Muscle of back (tissue), 13 donors: ENCODE measurements at places on chromosomes 1 and 21. TPM values are rescaled to one million over a fixed set of nuclear protein-coding genes. Genes with fewer than 3 reads are reported as not detected.

GRCh38 chr1:36425791-36426190 is 24.5 kb downstream of the OSCP1 start:
- no peak for DNase-seq

DNA sequence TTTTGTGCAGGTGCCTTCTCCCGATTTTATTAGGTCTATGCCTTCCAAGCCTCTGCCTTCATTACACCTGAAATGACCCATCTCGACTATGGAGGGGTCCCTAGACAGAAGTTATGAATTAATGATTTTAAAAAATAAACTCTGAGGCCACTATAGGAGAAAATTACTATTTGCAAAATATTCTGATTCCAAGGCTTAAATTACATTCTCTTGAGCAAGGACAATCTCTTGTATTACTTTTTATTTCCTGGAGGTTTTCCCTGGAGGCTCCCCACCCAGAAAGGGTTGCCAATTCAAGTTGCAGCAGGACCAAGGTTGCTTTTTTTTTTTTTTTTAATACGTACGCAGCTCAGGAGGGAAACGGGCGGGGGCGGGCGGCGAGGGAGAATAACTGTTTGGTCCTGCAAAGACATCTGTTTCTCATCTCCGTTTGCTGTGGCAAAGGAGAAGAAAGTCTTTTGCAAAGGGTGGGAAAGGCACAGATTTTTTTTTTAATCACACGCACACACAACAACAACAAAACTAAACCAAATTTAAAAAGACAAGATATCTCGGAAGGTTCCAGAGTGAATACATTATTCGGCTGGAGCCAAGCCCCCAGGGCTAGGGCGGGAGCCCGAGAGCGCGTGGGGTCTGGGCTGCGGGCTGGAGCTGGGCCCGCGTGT is 618 bp upstream of the SERTAD4 start:
- DNase-seq: peak; percentile 54

DNA sequence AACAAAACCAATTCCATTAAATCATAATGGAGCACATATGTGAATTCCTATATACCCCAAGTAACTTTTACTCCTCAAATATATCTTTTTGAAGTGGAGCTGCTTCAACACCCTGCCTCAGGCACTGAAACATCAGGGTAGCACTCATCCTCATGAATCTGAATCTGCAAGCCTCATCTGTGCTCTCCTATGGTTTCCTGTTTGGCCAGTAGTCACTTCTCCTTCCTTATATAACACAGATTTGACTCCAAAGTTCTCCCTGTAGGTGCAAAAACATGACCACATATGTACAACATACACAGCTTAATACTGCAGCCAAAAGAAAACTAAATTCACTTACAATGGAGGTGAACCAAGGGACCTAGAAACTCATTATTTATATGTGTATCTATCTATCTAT is 7.2 kb downstream of the TRIT1 start:
- DNase-seq: no peak

LCE1A gene
- not detected for polyA plus RNA-seq

RAB3GAP2 gene
- 23.3 TPM for polyA plus RNA-seq

KIAA1614 gene
- polyA plus RNA-seq: 8.1 TPM

- DNase-seq: no peak
These were observed 3.3 kb upstream of the CCDC28B start for GRCh38 chr1:32197074-32197473.

DNA sequence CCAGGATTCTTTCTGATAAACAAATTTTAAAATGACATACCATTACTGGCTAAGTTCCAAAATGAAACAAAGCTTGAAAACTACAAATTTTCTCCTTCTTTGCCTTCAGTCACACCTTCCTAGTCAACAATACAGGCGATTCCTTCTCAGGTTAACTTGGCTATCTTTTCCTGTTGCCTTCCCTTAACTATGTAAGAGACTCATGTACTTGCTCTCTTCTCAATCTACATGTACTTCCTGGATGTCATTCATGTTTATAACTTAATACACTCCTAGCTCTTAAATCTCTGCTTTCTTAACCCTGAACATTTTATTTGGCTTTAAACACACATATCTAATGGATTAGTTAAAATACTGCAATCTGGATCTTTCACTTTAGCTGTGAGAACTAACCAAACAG is 97.0 kb downstream of the COQ8A start:
- DNase-seq: no peak

DNA sequence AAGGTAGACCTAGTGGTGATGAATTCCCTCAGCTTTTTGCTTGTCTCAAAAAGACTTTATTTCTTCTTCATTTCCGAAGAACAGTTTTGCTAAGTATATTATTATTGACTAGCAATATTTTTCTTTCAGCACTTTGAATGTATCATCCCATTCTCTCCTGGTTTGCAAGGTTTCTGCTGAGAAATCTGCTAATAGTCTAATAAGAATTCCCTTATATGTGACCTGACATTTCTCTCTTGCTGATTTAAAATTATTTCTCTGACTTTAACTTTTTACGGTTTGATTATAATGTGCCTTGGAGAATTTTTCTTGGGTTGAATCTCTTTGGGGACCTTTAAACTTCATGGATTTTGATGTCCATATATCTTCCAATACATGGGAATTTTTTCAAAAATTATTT is 628.3 kb upstream of the ADGRL2 start:
- DNase-seq: no peak

CYP4Z1 gene
- polyA plus RNA-seq: 0.49 TPM

- no peak for DNase-seq
These were observed 98.9 kb upstream of the SLC44A3 start for GRCh38 chr1:94721240-94721639.

DNA sequence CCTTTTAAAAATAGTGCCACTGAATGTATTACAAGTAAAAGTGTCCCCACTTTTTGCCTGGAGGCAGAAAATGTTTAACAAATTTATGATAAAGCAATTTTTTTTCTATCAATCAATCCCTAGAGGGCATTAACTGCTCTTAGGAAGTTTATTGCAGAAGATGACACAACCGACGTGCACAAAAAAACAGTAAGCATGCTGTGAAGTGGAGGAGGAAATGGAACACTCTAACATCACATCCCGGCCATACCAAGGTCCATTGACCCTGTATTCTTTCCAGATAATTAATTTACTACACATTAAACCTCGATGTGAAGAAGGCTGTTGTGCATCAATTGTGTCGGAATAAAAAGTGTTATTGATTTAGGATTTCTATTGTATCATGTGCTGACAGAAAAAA is 264.9 kb upstream of the NR5A2 start:
- DNase-seq: no peak

DNA sequence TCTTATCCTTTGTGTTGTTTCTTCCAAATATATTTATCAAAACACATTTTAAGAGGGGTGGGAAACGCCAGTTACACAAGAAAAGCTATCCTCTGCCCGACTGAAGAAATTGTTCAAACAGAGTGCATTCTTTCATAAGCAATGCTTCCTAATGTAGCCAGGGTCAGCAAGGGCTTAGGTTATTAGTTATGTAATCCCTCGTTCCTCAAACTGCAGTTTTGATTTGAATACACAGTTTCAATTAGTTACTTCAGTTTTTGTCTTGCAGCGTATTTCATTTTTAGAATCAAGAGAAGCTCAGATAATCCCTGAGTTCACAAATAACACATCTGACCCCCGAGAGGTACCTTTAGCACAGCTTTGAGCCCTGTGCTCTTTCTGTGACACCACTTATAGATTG is 141.7 kb upstream of the NRIP1 start:
- no peak for DNase-seq

SPRR3 gene
- polyA plus RNA-seq: not detected

- DNase-seq: no peak
These were observed 70.7 kb upstream of the USP24 start for GRCh38 chr1:55285834-55286233.

DNA sequence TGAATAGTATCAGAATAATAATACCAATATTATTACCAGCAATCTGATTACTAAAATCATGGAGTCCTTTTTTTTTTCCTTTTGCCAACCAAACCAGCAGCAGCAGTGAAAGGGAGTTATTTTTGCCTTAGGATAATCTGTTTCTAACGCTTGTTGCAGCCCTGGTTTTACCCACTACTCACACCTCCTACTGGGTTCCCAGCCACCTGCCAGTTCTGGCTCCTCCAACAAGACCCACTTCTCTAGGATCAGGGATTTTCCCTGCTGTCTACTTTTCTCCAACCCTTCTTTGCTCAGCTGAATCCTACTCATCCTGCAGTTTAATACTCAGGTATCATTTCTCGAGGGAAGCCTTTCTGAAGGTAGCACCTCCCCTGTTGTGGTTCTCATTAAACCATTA is 96.8 kb upstream of the BCAR3 start:
- no peak for DNase-seq

KIF21B gene
- 1.1 TPM for polyA plus RNA-seq

FAM163A gene
- polyA plus RNA-seq: 0.26 TPM

DNA sequence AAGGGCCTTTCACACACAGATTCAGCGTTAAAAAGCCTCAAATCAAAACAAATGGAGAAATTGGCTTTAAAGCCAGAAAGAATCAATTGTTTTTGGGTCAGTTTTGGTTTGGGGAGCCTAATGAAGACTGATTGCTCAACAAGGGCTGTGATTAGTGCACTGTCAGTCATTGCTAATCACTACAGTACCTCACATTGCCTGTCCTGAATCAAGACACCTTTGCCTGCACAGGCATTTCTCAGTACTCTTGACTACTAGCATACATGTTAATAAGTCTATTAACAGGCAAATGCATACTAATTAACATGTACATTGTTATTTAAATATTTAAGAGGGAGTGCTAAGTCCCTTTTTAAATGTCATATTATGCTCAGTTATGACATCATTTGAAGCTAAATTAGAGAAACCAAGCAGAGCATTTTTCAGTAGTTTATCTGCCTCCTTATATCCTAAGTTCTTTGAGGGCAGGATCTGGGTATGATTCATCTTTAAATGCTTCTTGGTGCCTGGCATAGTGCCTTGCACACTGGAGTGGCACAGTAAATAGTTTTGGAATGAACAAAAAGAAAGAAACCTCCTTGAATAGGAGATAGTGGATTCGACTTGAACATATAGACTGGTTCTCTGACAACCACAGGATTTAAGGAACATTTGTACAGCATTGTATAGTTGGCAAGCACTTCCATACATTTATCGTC is 25.8 kb upstream of the CCN1 start:
- DNase-seq: no peak

DNA sequence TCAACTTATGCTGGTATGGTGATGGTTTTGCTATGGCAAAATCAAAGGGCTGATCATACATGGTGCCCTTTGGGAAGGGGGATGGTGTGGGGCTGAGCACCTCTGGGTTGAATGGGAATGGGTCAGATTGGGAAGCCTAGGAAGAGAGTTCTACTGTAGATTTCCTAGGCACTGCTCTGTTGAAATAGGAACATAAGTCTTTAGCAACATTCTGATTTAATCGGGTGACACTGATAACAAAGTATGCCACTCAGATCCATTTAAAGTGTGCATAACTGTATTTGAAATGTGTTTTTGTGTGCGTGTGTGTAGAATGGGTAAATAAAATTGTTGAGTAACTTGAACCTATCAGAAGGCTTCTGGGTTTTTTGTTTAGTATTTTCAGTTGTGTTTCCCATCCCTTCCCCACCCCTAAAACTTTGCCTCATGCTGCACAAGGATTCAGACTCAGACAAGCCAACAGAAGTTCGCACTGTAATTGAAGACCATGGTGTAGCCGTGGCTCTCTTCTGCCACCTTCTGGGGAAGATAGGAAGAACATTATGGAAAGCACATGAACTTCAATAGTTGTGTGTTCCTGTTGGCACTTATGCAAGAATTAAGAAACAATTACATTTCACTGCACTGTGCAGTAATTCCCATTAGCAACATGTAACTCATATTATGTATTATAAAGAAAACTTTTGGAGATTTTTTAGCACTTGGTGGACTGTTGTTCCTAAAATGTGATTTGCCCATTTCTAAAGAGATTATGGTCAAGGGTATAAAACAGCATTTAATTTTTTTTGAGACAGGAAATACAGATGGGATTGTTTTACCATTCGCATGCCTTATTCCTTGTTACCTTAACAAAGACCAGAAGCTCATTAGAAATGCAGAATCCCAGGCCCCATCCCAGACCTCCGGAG is 10.9 kb upstream of the C4BPB start:
- DNase-seq: peak; percentile 88

DNA sequence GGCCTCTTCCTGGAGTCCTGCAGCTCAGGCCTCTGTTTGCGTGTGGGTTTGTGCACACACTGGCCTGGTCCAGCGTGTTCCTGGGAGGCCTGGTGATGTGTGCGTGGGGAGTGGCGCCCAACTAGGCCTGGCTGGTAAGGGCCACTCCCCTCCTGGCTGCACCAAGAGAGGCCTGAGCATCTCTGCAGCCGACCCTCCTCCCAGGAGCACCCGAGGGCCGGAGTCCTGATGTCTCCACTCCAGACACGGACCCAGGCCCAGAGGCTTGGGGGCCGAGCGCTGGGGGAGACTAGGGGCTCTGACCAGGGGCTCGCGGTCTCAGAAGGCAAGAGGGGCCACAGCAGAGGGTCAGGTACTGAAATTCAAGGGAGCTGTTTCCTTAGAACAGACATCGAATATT is 33.3 kb downstream of the MORN1 start:
- no peak for DNase-seq

- no peak for DNase-seq
These were observed 367.3 kb downstream of the PTPRU start for GRCh38 chr1:29603622-29604021.

ARTN gene
- polyA plus RNA-seq: 0.50 TPM

DNA sequence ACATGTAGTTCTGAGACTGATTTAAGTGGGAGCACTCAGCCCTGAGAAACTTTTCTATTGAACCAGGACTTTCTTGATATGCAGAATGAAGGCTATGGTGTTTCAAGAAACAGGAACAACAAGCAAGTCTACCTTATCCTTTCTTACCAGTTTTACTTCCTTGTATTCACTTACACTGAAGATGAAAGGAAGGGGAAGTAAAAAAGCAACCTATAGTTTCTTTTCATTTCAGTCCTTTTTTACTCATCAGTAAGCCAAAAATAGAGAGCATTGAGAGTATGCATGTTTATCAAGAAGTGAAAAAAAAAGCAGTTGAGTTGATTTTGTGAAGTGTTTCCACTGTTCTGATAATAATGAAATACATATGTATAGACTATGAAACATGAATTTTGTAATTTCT is 1010.3 kb downstream of the AMY1C start:
- peak; percentile 3 for DNase-seq

GRCh38 chr1:180611016-180611930 is 20.5 kb upstream of the XPR1 start:
- DNase-seq: no peak

GRCh38 chr1:168371477-168371876 is 90.8 kb downstream of the TBX19 start:
- DNase-seq: no peak

- no peak for DNase-seq
These were observed 26.2 kb downstream of the RASAL2 start for GRCh38 chr1:178120088-178120487.

DNA sequence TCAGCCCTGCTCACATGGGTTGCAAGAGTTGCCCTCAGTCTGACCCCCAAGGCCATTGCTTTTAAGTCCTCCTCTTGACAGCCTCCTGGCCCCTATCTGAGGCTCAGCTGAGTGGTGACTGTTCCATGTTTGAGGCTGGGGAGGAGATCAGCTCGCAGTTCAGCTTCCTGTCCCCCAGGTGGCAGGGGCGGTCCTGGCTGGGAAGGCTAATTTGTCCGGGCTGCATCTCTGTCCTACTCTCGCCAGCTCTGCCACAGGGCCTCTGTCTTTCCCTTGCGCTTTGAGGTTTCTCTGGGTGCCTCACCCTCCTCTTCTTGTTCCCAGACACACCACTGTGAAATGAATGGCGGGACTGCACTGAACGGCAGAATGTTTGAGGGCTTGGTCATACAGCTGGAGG is 157.3 kb downstream of the KCNJ6 start:
- peak; percentile 35 for DNase-seq
